Activated gamma-delta T cell treated with Interleukin-2 at 50 U/mL for 16 hours (primary cell): ENCODE measurements at places on chromosomes 3 and 15.

DNA sequence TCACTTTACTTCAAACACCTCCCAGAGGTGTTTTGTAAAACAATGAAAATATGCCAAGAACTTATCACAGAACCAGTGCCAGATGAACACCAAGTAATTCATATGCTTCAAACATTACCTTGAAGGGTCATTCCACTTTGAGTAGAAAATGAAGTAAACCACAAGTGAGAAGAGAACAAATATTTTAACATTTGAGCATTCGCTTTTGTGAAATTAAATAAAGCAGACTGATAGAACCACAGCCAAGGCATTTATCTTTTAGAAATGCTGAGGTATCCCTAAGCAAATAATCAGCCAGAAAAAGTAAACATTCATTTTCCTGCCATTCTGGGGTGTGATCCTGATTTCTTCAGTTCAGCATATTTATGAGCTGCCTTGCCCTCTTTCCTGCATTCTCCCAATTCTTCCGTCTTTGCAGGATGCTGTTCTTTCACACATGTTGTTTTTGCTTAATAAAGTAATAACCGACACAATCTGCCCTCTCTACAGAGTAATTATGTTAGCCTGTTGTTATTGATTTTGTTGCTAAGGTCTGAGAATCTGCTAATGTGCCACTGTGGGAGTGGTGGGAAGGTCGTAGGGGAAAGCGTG is 235.6 kb upstream of the TGFBR2 start:
- no peak for DNase-seq

DNA sequence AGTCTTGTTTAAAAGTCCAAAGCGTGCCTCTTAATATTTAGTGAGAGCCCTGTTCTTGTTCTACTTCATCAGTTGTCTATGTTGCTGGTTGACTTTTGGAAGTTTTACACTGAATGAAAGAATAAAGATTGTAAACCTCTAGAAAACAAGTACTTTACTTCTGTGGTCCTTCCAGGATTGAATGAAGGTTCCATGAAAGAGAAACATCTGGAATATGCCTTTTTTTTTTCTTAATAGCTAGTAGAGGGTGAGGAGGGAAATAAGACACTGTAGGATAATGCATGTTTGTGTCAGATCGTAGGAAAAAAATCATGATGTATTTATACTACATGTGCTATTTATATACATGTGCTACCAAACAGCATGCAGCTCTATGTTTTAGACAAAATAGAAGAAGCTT is 203.0 kb downstream of the GHSR start:
- no peak for DNase-seq

DNA sequence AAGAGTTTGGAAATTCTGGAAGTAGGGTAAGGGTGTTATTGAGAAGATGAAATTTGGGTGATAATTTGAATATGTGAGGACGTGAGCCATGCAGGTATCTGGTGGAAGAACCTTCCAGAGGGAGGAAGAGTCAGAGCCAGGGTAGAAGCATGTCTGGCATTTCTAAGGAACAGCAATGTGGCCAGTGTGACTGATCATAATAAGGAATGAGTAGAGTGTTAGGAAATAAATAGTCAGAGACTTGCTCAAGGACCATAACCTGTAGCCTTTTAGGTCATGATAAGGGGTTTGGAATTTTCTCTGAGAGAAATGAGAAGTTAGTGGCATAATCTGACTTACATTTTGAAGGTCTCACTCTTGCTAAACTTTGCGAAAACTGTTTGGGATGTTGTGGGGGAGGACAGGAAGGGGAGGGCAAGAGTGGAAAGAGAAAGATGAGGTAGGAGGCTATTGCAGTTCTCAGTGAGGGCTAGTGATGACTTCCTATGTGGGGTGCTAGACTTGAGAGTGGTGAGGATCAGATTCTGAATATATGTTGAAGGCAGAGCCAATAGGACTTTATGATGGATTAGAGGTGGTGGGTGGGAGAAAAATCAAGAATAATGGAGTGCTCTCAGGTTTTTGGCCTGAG is 568.3 kb downstream of the AGBL1 start:
- DNase-seq = no peak

GRCh38 chr15:25655207-25655948 is 207.7 kb downstream of the ATP10A start:
- DNase-seq = no peak

- DNase-seq = peak; percentile 92
Measured at GRCh38 chr15:45198337-45199135, 10.8 kb upstream of the SHF start.
